Progenitor cell of endocrine pancreas (in vitro differentiated cells): ENCODE measurements at places on chromosomes 6 and 20.

GRCh38 chr6:42821846-42822245, 40.0 kb downstream of the BICRAL start:
- DNase-seq = no peak

- DNase-seq = no peak
These were observed 419.7 kb downstream of the CD109 start for GRCh38 chr6:74115674-74116073.

- no peak for DNase-seq
These were observed 59.3 kb downstream of the EPB41L2 start for GRCh38 chr6:131003488-131004386.

DNA sequence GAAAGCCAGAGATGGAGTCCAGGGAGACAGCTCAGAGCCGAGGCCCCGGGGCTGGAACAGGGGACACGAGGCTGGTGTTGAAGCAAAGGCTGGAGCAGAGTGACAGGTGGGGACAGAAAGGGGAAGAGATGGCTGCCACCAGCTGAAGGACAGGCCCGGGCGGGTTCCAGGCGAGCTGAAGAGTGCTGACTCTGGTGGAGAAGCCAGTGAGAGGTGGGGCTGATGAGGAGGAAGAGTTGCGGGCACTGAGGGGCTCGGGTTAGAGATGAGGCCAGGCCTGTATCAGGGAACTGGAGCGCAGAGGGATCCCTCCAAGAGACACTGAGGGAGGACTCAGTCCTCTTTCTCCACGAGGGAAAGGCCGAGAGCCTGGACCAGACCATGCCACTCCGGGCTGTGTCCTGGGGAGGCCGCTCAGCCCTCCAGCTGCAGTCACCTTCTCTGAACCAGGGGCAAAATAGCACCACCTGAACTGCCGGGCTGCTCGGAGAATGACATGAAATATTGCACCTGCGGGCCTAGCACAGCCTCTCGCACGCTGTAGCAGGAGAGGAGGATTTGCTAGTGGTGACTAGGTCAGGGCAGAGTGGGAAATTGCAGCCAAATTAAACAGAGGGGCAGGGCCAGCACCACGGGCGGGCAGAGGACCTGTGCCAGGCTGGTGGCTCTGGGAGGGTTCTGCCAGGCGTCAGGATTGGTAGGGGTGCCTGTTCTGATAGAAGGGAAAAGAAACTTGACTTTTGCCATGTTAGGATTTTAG, 175.9 kb downstream of the ZDHHC14 start:
- DNase-seq = no peak

DNA sequence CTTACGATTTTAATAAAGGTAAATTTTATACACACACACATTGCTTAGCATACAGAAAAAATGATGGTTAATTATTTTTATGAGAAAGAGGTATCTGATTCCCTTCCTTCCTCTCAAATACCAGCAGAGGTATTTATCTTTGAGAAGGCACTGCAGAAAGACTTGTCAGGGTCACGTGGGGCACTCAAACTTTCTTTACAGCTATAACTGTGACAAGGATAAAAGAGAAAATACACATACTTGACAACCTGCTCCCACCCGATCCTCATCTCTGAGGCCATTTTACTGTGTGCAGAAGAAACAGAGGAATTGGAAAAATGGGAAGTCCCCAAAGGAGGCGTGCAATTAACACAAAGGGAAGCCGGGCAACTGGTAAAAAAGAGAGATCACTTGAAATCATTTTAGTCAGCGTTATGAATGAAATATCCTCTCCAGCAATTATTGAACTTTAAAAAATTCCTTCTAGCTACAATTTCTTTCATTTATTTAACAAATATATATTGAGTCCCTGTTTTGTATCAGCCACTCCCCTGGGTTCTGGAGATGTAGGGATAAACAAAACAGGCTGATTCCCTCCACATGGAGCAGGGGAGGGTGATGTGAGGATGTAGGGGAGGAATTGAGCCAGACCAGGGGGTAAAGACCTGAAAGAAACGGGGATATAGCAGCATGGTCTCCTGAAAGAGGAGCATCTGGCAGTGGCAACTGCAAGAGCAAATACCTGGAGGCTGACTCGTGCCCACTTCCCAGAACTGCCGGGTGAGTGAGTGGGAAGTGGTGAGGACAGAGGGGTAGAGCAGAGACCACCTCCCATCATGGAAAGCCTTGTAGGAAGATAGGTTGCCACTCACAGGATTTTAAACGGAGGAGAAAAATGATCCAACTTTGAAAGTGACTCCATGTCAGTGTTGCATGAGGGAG, 510.3 kb downstream of the KIF16B start:
- DNase-seq = no peak

DNA sequence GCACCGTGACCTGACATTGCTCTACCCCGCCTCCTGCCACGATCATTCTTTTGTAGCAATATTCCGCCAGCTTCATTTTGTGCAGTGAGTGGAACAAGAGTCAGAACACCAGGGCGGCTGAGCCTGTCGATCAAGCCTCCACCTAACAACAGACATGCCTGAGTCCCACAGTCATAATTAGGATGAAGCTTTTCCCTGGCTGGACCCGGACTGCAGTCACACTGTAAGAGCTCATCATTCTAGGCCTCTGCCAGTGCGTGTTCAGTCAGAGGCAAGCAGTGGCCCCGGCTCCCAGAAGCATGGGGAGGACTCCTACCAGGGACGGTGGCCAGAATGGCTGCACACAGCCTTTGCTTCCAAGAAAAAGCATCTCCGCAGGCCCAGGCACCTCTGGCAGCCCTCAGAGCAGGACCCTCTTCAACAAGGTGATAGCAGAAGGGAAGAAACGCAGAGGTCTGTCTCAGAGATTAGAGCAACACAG, 23.2 kb upstream of the UNC93A start:
- no peak for DNase-seq

GRCh38 chr20:61684136-61684535, 381.5 kb downstream of the TAF4 start:
- DNase-seq = no peak

DNA sequence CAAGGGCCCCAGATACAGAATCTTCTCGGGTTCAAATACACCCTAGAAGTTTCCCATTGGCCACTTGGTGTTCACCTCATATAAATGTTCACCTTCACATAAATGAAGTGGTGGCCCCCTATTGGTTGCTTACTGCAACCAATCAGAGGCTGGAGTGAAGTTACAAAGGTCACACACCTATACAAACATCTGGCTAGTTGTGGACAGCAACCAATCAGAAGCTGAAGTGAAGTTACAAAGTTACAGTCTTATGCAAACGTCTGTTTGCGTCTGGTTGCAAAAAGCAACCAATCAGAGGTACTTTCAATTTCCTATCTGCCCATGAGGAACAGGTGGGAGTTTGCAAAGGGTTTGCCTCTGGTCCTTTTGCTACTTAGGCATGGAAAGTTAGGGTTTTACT, 206.5 kb upstream of the BMP2 start:
- DNase-seq = no peak

DNA sequence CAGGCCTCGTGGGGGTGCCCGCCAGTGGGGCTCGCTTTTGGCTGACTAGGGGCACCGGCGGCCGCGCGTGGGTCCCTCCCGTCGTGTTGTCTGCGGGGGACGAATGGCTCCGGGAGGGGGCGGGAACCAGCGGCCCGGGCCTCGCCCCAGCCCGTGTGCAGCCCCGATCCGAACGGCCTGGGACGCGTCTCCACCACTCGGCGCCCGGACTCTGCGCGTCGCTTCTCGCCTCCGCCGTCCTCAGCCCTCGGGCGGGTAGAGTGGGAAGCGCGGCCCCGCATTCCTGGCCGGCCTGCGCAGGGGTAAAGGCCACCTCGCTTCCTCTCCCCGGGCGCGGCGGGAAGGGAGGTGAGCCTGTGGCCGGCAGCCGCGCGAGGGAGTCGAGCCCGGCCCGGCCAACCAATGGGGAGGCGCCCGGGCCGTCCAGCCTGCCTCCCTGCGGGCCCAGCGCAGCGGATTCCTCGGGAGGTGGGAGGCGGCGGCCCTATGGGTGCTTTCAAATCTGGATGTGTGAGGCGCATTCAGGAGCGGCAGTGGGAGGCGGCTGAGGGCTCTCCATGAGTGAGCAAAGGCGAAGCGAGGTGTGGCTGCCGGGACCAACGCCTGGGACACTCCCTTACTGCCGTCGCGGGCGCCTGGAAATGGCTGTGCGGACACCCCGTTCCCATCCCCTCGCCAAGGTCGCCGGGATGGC, 1.1 kb upstream of the ZBTB46 start:
- peak; percentile 59 for DNase-seq

DNA sequence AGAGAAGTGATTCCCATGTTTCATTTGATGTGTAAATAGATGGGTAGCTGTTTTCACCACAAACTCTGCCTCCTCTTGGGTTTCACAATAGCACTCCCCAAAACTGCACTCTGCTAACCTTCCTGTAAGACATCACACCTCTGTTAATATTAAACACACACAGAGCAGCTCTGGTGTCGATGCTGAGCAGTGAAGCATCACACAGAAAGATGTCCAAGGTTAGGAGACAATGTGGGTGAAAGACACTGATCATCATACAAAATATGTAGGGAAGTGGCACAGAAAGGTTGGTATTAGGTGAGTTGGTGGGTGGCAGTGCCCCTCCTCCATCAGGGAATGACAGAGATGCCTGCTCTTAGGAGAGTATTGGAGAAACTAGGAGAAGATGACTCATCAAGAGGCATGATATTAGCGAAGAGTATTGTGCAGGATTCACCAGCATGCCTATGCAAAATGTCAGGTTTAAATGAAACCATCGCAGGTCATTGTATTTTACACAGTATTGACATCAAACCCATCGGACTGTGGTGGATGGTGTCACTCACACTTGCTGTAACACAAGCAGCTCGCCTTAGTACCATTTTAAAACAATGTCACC, 199.7 kb downstream of the TBXT start:
- DNase-seq = no peak

GRCh38 chr20:44247131-44247571, at the start of gene GDAP1L1:
TSS of gene GDAP1L1 (plus strand) at chr20:44247308. CDS start at chr20:44247335, 27 bp downstream.
- peak; percentile 38 for DNase-seq

DNA sequence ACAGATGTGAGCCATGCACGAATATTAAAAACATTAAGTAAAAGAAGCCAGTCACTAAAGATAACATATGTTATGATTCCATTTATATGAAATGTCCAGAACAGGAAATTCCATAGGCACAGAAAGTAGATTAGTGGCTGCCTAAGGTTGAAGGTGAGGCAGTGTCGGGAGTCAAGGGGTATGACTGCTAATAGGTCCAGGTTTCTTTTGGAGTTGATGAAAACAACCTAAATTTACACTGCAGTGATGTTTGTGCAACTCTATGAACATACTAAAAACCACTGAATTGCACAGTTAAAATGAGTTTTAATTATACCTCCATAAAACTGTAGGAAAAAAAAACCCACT, 14.4 kb downstream of the SRPK1 start:
- no peak for DNase-seq

DNA sequence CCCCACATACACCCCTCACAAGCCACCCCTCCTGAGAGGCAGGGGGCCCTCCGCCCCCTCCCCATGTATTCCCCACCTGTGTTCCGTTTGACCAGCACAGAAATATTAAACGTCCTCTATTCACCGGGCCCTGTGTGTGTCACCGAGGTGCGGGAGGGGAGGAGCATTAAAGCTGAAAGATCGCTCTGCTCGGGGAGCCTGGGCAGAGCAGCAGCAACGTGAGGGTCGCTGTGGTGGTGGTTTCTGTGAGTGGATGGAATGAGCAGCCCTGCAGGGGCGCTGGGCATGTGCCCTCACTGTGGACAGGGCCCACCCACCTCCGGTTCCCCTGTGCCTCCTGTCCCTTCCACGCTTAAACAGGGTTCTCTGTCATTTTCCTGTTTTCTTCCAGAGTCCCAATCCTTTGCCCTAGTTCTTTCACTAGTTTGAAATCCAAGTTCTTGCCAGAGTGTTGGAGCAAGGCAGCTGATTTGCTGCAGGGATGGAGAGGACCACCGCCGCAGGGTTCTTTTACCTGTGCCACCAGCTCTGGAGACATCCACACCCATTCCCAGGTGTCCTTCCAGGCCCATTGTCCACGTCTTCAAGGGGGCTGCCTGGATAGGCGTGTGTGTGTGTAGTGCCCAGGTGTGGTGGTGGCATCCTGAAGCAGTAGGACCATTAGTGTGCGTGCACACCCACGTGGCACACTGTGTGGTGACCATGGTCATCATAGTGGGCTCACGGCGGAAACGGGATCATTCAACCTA, 37.6 kb upstream of the MDFI start:
- no peak for DNase-seq

DNA sequence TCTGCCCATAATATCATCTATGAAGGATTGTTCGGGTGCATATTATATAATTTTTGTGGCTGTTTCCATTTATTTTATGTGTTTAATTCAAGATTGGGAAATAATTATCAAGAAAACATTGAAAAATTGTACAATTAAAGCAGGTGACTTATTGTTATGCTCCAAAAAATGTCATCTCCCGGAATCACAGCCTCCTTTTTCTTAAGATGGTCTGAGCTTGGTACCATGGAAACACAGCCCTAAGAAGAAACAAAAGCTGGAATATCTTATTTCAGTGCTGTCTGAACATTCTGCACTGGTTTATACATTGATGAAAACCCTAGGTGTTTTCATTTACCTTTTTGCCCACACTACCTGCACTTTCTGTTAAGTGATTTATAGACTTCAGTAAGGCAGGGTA, 367.2 kb downstream of the ARHGAP18 start:
- DNase-seq = no peak

DNA sequence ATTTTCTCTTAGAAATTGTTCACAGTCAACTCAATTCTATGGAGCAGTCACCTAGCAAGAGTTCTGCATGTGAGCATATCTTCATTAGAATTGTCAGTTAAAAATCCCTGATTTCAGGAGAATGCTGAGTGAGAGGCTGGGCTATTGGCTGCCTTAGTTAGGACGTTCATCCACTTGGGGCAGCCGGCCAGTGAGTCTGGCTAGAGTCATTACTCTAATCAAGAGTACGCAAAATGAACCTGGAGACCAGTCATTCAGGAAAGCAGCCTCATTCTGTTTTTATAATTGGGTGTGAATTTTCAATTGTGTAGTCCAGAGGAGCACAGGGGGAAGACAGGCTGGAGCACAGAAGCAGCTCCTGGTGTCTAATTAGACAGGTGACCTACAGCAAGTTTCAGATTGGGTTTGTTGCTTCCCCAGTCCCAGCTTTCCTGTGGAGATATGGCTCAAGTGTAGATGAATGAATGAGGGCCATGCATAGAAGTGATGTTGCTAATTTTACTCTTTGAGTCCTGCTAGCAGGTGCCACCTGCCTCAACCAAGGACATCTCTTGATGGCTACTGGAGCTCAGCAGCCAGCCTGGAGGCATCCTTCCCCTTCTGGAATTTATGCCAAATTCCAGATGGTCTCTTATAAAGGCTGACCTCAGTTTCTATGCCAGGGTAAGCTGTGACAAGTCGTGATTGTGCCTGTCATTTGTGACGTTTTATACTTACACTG, 265.7 kb downstream of the NKAIN2 start:
- no peak for DNase-seq

- DNase-seq = no peak
These were observed 256.6 kb downstream of the KHDC1L start for GRCh38 chr6:72968704-72969103.

DNA sequence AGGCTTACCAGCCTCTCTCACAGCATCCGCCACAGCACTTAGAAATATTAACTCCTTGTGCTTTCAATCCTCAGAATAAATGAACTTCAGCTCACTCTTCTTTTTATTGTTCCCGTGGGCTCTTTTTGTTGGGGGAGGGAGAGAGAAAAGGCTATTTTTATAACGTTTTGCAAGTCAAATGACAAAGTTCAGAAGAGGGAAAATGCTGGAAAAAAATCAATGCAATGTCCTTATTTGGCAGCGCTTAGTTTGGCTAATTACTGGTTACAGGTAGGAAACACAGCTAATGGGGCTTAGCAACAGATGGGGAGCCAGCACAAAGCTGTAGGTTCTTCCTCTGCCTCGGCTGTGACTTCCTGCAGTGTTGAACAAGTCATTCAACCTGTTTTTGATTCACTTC, 1067.0 kb upstream of the MAP3K7 start:
- no peak for DNase-seq
